ENCODE measurements at places on chromosomes 6 and 20. TPM values are rescaled to one million over a fixed set of nuclear protein-coding genes. Genes with fewer than 3 reads are reported as not detected.
A peak's percentile ranks its signal among the peaks of the same experiment; 100 is the strongest.

The MOG gene
- not detected for total RNA-seq

The SPTLC3 gene
- 7.5 TPM for total RNA-seq

The ASCC3 gene
- total RNA-seq: 45.6 TPM

The EPHA7 gene
- total RNA-seq: 1.6 TPM

The CST4 gene
- total RNA-seq: not detected

The DLK2 gene
- 0.86 TPM for total RNA-seq

The EDN3 gene
- total RNA-seq: not detected

The TOX2 gene
- not detected for total RNA-seq

The GPSM3 gene
- total RNA-seq: 6.2 TPM

DNA sequence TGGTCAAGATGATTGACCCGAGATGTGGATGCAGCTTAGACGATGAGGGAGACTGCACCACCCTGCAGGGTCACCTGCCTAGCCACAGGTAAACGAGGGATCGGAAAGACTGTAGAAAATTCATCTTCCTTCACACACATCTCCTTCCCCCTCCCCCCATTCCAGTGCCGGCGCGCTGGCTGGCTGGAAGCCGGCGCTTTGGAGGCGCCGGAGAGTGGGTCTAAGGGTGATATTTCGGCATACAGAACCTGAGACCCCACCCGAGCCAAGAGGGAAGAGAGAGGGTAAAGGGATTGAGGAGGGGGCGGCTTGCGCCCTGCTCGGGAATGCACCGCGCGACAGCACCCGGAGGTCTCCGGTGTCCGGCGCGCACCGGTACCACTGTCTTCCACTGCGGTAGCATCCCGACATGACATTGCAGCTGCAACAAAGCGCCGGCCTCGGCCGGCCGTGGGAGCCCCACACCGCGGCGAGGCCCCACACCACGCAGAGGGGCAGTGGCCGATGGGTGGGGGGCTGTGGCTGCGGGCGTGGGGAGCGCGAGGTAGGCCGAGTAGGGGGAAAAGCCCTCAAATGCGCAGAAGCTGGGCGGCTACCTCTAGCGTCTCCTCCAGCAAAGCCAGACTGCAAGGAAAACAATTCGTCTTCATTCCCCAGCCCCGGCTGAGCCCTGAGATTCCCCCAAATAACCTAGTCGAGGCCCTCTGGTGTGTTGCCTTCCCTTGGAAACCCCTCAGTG is 984 bp downstream of the TNFRSF21 start:
- DNase-seq: no peak

DNA sequence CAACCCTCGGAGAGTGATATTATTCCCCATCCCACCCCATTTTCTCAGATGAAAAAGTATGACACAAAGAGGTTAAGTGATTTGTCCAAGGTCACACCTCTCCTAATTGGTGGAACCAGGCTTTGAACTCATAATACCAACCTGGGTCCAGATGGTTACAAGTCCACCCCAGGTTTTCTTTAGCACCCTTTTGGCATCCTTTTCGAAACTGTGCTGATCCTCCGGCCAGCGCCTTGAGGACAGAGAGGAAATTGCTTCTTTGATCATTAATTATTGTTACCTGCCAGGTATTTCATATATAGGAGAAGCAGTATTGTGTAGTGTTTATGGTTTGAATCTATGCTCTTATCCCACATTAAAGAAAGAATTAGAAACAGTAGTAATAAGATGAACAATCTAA is 29.3 kb upstream of the PDYN start:
- no peak for DNase-seq

GRCh38 chr6:109788687-109789086 is 97.6 kb downstream of the FIG4 start:
- no peak for DNase-seq

GRCh38 chr6:14726816-14727493 is 518.9 kb upstream of the JARID2 start:
- DNase-seq: no peak

DNA sequence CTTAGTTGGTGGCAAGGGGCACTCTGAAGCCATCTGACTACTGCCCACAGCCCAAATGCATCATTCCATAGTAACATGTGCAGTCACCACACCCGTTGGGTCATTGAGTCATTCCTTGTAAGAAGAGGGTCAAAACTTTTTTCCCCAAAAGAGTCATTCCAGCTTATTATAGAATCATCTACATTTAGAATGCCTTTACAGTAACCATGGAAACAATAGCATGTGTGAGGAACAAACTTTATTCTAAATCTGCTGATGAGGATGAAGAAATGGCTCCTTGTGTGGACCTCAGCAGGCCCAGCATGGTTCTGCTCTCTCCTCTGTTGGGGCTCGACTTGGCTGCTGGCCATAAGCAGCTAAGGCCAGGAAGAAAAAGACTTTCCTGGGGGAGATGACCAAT is 111.2 kb upstream of the PTPRT start:
- DNase-seq: no peak

GRCh38 chr6:165973473-165973872 is 194.2 kb downstream of the TBXT start:
- DNase-seq: no peak

- no peak for DNase-seq
Measured at GRCh38 chr6:101824551-101825345, 431.2 kb downstream of the GRIK2 start.

DNA sequence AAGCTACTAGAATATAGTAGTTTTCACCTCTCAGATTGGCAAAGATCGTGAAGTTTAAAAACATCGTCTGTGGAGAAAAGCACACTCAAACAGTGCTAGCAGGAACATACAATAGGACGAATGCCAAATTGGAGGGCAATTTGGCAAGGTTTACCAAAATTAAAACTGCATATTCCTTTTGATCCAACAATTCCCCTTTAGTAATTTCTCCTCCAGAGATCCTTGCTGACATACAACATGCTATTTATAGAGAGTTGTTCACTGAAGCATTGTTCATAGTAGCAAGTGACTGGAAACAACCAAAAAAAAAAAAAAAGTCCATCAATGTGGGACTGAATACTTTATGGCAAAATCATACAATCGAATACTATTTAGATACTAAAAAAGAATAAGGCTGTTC is 202.2 kb downstream of the ATXN1 start:
- DNase-seq: no peak

GRCh38 chr6:148561629-148562028 is 185.2 kb upstream of the UST start:
- DNase-seq: no peak

DNA sequence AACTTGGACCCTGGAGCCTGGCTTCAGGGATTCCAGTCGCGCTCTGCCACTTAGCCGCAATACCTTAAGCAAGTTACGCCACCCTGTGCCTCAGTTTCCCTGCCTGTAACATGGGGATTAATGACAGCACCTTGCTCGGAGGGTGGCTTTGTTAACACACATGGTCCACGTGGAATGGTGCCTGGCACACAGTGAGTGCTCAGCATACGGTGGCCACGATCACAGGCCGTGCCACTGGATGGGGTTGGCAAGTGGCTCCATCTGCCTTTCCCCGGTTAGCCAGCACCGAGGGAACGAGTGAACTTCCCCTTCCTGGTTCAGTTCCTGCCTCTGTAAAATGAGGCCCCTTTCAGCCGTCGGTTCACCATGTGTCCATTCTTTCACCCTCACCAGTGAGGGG is 17.2 kb downstream of the C6orf132 start:
- no peak for DNase-seq

GRCh38 chr6:150622476-150622875 is 22.8 kb downstream of the PLEKHG1 start:
- DNase-seq: no peak

DNA sequence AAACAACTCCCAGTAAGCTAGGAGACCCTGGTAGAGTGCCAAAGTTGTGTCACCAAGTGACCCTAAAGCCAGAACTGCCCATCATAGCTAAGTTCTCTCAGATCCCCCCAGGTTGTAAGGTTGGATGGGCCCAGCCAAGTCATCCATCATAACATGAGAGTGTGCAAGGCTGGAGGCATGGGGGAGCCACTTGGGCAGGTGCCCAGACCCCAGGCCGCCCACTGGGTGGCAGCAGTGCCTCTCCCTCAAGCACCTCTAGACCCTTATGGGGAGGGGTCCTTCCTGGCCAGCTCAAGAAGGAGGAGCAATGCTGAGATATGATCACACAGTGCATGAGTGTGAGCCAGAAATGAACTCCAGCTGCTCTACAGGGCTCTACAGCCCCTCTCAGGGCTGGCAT is 154.5 kb downstream of the MYLK4 start:
- DNase-seq: no peak

- no peak for DNase-seq
Measured at GRCh38 chr6:56756791-56757587, 114.3 kb upstream of the DST start.

DNA sequence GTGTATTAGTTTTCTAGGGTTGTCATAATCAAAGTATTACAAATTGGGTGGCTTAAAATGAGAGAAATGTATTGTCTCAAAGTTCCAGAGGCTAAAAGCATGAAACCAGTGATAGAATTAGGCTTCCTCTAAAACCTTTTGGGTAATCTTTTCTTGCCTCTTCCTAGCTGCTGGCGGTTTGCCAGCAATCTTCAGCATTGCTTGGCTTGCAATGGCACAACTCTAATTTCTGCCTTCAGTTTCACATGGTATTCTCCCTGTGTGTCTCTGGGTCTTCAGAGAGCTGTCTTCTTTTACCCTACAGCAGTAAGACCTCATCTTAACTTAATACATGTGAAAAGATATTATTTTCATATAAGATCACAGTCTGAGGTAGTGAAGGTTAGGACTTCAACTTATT is 479.1 kb upstream of the GJE1 start:
- no peak for DNase-seq

- DNase-seq: no peak
Measured at GRCh38 chr20:63325021-63325471, 32.1 kb downstream of the COL20A1 start.

DNA sequence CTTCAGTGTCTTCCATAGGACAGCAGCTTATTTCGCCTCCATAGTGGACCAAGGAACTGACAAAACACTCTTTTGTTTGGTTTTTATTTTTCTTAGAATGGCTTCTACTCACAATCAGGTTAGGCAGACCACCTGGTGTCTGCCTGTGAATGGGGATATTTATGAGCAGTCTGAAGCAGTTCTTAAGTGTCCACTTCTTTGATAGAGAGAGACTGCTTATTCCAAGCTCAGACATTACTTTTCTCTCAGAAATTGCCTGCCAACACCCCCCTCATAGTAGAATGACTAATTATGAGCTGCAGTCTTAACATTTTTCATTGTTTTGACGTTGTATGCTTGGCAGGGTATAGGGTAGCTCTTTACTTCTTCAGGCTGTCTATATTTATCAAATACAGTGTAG is 174.7 kb downstream of the ZFAND3 start:
- no peak for DNase-seq

GRCh38 chr6:111958534-111958933 is 85.3 kb upstream of the FYN start:
- DNase-seq: no peak

- no peak for DNase-seq
Measured at GRCh38 chr6:81895511-81896185, 143.2 kb upstream of the TENT5A start.

DNA sequence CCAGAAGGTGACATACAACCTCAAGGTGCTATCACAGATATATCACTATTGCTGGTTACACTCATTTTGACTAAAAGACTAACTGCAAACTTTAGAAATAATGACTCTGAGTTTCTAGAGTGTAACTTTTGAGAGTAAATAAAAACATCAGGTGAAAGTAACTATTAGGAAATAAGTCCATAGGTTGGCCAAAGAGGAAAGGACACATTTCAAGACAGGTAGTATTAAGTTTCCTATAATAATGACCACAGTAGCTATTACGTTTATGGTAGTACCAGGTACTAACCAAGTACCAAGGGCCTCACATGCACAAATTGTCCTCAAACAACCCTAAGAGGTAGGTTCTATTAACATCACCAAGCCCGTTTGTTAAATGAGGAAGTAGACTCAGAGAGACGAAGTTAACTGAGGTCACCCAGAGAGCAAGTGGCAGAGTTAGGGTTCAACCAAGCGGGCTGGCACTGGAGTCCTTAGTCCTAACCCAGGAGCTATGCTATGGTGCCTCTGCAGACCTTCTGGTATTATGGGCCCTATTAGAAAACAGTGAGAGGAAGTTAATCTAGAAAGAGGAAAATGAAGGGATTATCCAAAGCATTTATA is 36.8 kb downstream of the HEBP2 start:
- no peak for DNase-seq

DNA sequence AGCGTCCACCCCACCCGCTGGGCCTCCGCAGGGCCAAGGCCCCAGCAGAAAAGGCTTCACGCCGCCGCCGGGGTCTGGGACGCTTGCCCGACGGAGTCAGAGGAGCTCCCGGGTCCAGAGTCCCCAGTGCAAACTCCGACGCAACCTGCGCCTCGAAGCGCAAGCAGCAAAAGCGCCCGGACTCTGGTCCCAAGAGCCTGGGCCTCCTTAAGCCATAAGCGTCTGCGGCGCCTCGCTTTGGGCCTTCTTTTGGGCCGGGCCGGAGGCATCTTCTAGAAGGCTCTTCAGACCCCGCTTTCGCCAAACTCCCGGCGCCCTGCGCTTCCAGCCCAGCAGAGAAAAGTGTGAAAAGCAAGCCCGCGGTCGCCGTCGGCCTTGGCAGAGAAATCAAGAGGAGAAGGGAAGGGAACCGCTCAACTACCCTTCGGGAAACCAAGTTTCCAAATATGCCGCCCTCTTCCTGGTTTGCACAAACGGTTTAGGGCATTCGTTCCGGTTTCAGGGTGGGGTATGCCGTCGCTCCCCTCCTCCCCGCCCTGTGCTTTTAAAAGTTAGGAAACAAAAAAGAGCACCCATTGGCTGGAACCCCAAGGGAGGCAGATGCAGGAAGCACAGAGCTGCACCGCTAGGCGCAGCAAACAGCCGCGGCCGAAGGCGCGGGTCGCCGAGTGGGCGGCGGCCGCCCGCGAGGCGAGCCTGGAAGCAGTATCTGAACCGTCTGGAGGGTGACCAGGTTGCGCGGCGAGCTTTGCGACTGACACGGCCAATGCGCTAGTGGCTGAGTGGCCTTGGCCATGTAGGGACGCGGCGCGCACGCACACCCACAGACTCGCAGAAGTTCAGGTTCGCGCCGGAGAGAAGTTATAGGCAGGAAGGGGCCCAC is 1.2 kb downstream of the TBX18 start:
- DNase-seq: peak; percentile 81

DNA sequence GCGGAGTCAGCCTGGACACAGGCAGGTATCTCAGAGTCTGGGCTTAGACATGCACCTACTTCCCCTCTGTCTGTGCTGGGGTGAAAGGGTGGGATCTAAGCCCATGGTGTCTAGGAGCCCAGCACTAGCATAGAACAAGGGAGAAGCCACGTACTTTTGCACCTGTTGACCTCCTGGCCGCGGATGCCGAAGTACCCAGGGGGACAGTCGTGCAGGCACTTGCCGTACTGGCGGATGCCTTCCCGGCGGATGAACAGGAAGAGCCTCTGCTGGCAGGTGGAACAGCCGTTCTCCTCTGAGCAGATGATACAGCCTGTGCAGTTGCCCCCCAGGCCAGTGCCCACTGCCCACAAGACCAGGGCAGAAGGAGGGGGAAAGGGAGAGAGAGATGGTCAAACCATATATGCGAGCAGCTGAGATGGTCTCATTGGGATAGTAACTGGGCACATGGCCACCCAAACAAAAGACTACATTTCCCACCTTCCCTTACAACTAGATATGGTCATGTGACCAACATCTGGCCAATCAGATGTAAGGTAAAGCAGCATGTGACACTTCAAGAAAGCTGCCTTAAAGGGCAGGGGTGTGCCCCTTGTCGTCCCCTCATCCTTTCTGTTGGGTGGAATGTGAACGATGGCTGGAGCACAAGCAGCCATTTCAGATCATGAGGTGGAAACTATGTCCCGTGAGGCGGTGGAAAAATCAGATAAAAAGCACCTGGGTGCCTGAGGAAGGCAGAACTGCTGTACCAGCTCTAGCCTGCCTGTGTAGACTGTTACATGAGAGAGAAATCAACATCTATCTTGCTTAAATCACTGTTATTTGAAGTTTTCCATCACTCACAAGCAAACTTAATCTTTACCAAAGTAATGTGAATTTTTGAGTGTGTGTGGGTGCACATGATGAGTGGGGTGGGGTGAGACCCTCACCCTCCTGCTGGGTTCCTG is 34.0 kb downstream of the RSPO4 start:
- peak; percentile 13 for DNase-seq

Measured in Calu3 (cell line).